Stimulated activated CD8-positive, alpha-beta memory T cell treated with anti-CD3 and anti-CD28 coated beads, Interleukin-7, amount 100 ng/mL, for 1 hour (primary cell): ENCODE measurements at places on chromosomes 4 and X.

- no peak for DNase-seq
Observed at GRCh38 chr4:161342881-161343568, 820.8 kb downstream of the FSTL5 start.

GRCh38 chrX:150704030-150704613 lies 10.9 kb downstream of the MTMR1 start:
- DNase-seq, result no peak

DNA sequence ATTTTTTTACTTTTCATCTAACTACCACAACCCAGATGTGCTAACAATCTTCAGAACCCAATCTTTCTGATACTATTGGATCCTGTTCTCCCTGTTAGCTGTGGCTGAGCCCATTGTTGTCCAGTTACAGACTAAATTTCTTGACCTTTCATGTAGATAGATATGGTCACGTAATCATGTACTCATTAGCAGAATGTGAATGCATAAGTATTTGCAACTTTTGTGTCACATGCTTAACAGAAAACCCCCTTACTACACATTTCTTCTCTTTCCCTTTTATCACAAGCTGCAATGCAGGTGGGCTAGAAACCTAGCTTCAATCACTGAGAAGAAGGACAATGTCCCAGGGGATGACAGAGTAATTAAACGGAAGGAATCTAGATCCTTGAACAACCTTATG lies 13.1 kb upstream of the FAM13A start:
- no peak for DNase-seq

GRCh38 chr4:68175562-68176155 lies 46.0 kb upstream of the TMPRSS11F start:
- DNase-seq, result no peak

- no peak for DNase-seq
Observed at GRCh38 chr4:123737156-123737555, 340.6 kb downstream of the SPRY1 start.

GRCh38 chr4:137194670-137195069 lies 337.6 kb downstream of the PCDH18 start:
- DNase-seq, result no peak

GRCh38 chr4:112510291-112511092 lies 5.5 kb downstream of the NEUROG2 start:
- no peak for DNase-seq

- DNase-seq, result no peak
Observed at GRCh38 chrX:68018248-68019203, 414.8 kb downstream of the OPHN1 start.

DNA sequence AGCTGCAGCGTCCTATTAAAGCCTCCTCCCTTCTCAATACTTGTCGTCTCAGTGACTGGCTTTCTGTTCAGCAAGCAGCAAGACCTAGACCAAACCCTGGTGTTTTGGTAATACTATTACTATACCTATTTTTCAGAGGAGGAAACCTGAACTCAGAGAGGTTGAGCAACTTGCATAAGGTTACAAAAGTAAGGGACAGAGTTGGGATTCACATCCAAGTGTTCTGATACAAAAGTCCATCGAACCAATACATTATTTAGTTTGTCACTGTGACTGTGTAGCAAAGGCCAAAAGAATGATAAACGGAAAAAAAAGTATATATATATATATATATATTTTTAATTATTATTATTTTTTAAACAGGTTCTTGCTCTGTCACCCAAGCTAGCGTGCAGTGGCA lies 29.9 kb upstream of the KLHL8 start:
- no peak for DNase-seq

- DNase-seq, result no peak
Observed at GRCh38 chr4:182741054-182741453, 176.1 kb downstream of the DCTD start.

DNA sequence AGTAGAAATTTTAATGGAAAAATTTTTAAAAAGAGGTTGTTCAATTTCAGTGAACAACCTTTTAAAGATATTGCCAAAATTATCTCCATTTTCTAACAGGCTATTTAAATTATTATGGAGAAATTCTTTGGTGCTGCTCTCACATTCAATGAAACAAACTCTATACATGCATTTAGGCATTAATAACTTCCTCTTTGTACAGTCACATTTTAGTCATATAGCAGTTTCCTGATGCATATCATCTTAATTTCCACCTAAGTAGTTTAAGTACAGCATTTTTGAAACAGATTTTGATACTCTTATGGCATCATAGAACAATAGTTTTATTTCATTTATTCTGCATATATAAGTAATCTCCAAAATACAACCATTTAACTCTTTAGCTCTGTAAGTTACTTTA lies 500.1 kb downstream of the STPG2 start:
- no peak for DNase-seq

GRCh38 chrX:43953218-43953617 lies 20.0 kb downstream of the NDP start:
- DNase-seq, result no peak

- no peak for DNase-seq
Observed at GRCh38 chr4:169899295-169899694, 126.9 kb downstream of the MFAP3L start.

GRCh38 chr4:89719536-89720090 lies 117.3 kb downstream of the SNCA start:
- no peak for DNase-seq

GRCh38 chr4:71206763-71207162 lies 132.1 kb upstream of the SLC4A4 start:
- DNase-seq, result no peak

DNA sequence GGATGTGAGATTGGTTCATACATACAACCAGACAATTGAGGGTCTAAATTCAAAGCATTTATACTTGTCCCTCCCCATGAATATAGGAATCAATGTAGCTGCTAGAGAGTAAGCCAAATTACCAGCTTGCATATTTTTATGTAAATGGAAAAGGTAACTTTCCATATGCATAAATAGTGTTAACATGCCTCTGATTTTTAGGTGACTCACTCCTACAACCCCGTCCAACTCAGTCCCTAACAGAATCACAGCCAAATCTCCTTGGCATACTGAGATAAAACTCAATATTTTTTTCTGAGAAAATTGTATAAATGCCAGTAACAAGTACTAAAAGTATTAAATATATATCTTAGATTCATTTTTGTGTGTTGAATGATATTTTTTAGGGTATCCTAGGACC lies 67.2 kb downstream of the INPP4B start:
- DNase-seq, result no peak

DNA sequence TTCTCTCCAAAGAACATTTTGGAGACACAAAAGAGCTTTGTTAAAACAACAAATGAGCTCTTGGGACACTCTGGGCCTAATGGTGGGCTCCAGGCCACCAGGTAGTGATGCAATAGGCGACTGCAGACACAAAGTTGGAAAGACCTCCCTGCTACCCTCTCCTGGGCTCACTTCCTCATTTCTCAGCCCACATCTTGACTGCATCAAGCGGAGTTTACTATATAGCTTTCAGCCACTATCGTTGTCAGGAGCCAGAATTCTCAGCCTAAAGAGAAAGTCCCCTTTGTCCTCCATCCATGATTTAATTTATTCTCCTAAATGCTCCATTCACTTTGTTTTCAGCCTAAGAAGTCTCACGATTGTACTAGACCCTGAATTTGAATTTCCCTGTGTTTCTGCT lies 114.9 kb downstream of the EFHC2 start:
- no peak for DNase-seq

DNA sequence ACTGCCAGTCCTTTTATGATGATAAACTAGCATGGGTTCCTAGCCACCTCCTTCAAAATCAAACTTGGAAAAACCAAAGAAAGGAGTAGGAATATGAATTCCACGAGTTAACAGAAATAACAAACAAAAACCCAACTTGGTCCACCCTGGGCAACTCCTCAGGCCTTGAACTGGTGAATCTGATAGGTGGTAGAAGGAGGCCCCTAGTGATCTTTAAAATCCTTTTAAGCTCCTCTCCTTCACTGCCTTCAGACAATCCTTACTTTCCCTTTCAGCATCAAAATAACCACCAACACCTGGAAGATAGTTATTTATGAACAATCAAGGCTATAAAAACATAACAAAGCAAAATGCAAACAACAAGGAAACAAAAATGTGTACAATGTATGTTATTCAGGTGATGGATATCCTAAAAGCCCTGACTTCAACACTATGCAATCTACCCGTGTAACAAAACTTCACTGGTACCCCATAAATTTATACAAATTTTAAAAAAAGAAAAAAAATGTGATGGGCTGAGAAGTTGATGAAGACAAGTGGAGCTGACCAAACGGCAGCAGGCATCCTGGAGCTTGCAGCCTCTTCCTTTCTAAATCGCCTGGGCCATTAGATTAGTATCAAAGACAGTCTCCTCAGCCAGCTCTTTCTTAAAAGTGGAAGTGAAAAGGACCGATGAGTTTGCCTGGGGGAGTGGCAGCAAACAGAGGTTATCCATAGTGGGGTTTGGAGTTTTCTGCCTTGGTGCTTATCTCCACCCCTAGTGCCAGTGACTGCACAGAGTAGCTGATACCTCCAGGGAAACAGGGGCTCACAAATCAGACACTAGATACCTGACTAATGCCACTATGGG lies 179.6 kb downstream of the TMA16 start:
- no peak for DNase-seq

DNA sequence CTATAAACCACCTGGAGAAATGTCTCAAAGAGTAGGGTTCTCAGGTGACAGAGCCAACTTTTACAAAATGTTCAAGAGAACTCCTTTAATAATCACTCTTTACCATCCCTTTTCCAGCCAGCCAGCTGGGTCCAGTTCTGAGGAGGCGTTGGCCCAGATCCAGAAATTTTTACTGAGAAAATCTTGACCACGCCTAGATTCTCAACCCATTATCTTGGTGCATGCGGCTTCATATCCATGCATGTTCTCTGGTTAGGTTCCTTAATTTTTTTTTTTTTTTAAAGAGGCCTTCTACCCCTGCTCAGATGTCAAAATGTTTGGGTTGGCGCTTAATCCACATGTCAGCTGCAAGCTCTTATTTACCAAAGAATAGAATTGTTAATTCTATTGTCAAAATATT lies 12.0 kb upstream of the MAP7D2 start:
- no peak for DNase-seq

- no peak for DNase-seq
Observed at GRCh38 chr4:81204571-81204970, 10.5 kb downstream of the PRKG2 start.

DNA sequence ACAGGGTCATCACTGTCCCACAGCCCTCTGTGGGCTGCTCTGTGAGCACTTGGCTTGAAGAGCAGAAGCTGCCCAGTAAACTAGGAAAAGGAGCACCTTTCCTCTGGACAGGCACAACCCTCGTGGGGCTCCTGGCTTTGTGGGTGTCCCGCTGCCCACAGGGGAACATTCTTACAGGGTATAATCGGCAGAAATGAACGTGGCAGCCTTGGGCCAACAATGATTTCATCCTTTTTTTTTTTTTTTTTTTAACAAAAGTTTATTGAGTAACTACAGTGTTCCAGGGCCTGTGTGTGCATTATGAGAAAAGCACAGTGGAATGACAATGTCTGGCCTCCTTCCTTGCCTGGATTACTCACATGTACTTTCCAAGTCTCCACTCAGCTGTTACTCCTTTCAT lies 197.2 kb downstream of the PDGFC start:
- DNase-seq, result no peak

DNA sequence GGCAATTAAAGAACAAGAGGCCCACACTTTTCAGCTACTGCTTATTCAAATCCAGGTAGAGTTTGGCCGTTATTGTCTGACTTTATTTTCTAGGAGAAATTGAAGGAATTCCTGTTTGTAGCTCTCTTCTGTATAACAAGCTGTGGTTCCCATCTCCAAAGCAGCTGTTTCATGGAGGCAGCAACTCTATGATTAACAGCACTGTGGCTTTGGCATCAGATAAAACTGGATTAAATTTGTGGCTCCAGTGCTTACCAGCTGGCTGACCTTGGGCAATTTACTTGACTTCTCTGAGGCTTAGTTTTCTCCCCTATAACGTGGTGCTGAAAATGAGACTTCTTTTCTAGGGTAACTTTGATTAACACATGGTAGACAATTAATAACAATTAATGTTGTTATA lies 28.1 kb downstream of the SLC30A9 start:
- no peak for DNase-seq

- no peak for DNase-seq
Observed at GRCh38 chrX:44871114-44871645, 1.8 kb upstream of the KDM6A start.

GRCh38 chr4:53704329-53704728 lies 113.0 kb upstream of the LNX1 start:
- DNase-seq, result no peak

DNA sequence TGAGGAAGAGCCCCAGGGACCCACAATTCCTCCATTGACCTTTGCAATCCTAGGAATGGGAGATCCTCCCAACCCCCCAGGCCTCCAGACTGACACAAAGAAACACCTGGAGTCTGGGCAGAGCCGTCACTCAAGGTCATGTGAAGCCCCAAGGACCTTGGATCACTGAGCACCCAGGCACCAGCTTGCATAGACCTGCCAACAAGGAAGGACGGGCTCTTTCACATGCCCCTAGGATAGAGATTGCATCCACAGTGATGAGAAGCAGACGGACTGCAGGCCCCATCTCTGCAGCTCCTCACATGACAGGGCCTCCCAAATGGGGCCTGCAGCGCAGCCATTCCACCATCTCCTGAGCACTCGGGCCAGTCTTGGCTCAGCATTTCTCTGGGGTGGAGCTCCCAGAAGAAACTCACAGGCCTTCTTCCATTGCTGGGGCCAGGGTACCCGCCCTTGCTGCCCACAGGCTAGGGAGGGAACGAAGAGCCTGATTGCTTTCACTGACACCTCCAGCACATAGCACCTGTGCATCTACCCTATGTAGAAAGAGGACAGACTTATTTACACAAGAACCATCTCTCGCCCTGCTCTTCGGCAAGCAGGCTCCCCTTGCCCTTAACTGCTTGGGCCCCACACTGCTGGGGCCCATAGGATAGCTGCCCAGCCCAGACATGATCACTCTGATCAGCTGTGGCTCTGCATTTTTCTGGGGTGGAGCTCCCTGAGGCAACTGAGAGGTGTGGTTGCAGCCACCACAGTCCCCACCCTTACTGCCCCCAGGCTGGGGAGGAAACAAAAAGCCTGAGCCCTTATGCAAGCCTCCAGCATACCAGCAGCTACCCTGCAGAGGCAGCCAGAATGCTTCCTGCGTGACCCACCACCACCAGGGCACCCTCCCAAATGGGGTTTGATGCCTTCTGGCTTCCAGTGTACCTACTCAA lies 185.7 kb upstream of the ZCCHC13 start:
- no peak for DNase-seq

DNA sequence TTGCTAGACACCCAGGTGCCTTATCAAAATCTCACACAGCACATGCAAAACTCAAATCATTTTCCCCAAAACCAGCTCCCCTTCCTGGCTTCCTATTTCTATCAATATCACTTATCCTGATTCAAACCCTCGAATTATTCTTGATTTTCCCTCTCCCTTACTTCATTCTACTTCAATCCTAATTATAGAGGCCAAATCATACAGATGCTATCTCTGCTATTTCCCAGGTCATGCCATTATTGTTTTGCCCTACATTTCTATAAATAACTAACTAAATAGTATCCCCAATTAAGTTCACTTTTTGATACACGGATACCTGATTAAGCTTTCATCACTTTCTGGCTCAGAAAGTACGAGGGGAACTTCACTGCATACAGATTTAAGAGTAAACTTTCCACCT lies 62.4 kb downstream of the FBXL5 start:
- no peak for DNase-seq
